ENCODE measurements at places on chromosomes 2 and 18. TPM values are rescaled to one million over a fixed set of nuclear protein-coding genes. Genes with fewer than 3 reads are reported as not detected.
A peak's percentile ranks its signal among the peaks of the same experiment; 100 is the strongest.

GRCh38 chr18:8930990-8931616 is 171.4 kb upstream of the NDUFV2 start:
- no peak for DNase-seq

MAP3K19 gene
- total RNA-seq = not detected

FAM124B gene
- total RNA-seq = 1.3 TPM

EPB41L5 gene
- total RNA-seq = 71.7 TPM

SPRED2 gene
- 54.5 TPM for total RNA-seq

GRCh38 chr2:187057466-187057865 is 208.5 kb upstream of the ZSWIM2 start:
- peak; percentile 35 for DNase-seq

DNA sequence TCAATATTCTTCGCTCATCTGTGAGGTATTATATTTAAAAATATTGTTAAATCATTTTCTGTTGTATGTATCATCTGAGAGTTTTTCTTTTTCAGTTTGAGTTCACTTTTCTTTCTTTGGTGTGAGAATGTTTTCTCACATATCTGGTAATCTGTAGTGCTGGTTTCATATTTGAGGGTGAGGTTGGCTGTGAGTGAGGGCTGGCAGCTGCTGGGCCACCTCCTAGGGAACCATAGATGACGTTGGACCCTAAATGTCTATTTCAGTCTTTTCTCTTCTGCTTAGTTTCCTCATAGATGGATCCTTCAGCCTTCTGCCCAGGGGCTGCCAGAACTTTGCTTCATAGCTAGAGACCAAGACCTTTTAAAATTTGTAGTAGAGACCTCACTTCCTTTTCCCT is 33.5 kb downstream of the MGAT5 start:
- no peak for DNase-seq

DNA sequence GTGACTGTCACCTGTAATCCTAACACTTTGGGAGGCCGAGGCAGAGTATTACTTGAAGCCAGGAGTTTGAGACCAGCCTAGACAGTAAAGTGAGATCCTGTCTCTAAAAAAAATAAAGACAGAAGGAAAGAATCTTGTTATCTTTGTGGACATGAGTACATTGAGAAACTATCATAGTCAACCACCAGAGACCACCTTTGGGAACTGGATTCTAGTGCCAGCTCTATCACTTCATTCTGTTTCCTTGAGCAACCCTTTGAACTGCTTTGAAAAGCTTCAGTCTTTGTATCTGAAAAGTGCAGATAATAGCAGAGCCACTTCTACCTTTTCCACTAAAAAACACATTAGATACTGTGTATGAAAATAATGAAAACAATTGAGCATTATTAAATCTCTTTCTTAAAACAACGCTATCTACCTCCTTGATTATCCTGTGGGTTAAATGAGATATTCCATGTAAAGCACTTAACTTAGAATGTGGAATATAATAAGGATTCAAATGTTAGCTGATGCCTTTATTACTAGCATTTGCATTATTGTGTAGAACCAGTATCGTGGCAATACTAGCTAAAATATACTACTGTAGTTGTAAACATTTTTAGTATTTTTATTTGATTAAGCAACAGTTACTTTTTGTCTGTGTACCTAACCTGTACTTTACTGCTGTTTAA is 8.8 kb downstream of the GORASP2 start:
- DNase-seq = no peak

RBM44 gene
- 1.3 TPM for total RNA-seq

CAMKMT gene
- total RNA-seq = 9.6 TPM

NPHP1 gene
- total RNA-seq = 2.5 TPM

CDH2 gene
- 224 TPM for total RNA-seq

DNA sequence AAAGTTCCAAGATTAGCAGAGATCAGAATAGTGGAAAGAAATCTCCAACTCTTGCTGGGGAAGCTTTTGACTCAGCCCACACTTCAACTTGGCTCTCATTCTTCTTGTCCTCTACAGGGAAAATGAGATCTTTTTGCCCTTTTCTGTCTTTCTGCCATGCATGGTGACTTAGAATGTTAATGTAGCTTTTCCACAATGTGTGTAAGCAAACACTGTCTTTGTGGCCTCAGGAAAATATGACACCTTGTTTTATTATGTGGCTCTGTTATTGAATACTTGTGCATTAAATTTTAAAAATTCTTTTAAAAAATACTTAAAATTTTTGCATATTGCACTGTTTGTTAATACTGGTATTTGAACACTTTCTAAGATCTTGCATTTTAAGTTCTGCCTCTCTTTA is 65.4 kb upstream of the WDR75 start:
- no peak for DNase-seq

GRCh38 chr2:9071032-9071431 is 67.5 kb upstream of the MBOAT2 start:
- no peak for DNase-seq

DNA sequence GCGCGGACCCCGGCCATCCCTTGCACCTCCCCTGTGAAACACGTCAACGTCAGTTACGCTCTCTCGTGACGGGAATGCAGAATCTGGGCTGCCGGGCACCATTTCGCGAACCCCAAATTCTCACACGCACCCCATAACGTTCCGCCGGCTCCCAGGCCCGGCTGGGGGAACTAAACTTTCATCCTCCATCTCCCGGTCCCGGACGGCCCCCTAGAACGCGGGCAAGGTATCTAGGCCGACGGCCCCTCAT is 544 bp downstream of the DNAJC27 start:
- no peak for DNase-seq

DNA sequence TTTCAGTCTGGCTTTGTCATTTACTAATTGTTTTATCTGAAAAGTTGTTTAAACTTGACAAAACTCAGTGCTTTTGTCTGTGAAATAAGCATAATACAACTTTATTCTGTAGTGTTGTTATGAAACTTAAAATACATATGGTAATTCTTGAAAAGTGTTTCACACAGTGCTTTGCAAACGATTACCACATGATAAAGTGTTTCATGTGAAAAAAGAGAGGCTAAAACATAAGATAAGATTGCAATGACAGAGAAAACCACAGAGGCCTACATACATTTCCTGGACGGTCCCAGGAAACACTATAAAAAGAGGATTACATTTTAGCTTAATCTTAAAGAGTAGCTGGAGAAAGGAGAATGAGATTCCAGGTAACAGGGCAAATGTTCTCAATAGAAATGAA is 1934.6 kb upstream of the LRRTM1 start:
- DNase-seq = no peak

- DNase-seq = no peak
Measured at GRCh38 chr18:42527766-42528165, 572.7 kb downstream of the PIK3C3 start.

EVA1A gene
- not detected for total RNA-seq

- DNase-seq = peak; percentile 65
Measured at GRCh38 chr18:37476182-37476581, 89.4 kb downstream of the CELF4 start.

CROCC2 gene
- total RNA-seq = not detected

TUBA4B gene
- total RNA-seq = not detected

TMEM87B gene
- 8.6 TPM for total RNA-seq

DNA sequence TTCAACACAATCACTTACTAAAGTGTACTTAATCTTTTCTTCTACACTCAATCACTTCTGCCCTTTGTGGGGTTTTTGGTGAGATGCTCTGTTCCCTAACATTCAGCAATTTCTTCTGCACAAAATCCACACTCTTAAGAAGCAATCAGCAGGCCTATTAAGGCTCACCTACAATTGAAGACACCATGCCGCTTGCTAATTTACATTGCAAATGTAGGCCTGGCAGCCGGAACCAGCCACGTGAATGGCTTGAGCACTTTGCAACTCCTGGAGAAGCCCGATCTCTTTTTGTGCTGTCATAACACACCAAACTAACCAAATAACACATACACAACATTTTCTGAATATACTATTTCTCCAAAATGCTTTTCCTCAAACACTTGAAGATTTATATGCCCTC is 66.3 kb downstream of the NYAP2 start:
- DNase-seq = no peak

TGFA gene
- total RNA-seq = 4.7 TPM

DNA sequence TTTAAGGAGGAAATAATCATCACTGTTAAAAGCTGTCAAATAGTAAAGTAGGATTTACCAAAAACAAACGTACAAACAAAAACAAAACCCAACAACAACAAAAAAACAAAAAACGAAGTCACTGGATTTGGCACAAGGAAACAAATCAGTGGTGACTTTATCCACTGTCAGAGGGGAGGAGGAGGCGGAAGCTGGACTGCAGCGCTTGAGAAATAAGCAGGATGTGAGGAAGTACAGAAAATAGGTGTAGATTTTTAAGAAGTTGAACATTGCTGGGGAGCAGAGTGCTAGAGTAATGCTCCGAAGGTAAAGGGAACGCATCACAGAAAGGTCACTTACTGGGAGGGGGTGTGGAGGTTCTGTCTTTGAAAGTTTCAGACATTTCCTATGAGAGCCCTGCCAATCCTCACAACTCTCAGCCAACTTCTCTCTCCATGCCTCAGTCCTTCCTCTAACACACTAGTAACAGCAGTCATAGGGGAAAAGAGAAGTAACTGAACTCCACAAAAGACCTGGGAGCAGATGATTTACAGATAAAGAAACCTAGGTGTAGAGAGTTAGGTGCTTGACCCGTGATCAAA is 220.2 kb upstream of the SMAD7 start:
- DNase-seq = no peak

TDRD15 gene
- not detected for total RNA-seq

- peak; percentile 67 for DNase-seq
Measured at GRCh38 chr2:241540771-241541561, 17.6 kb upstream of the BOK start.

DNA sequence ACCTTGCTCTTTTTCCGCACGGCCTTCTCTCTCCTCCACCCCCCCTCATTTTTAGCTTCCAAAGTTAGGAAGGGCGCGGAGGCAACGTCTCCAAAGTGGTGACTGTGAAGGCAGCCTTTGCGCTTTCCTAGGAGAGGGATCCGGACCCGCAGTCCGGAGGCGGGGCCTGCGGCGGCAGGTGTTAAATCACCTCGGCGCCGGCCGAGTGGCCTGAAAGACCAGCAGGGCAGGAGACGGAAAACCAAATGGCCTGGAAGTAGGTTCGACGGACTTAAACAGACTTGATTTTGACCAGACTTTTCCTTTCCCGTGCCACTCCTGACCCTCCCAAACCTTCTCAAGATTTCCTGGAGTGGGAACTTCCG is 615 bp downstream of the GORASP2 start:
- peak; percentile 56 for DNase-seq

- DNase-seq = no peak
Measured at GRCh38 chr18:23658285-23658684, 4.4 kb downstream of the ANKRD29 start.

PRLH gene
- not detected for total RNA-seq

GRCh38 chr18:67519592-67519991 is 3.1 kb upstream of the DSEL start:
- DNase-seq = no peak

DNA sequence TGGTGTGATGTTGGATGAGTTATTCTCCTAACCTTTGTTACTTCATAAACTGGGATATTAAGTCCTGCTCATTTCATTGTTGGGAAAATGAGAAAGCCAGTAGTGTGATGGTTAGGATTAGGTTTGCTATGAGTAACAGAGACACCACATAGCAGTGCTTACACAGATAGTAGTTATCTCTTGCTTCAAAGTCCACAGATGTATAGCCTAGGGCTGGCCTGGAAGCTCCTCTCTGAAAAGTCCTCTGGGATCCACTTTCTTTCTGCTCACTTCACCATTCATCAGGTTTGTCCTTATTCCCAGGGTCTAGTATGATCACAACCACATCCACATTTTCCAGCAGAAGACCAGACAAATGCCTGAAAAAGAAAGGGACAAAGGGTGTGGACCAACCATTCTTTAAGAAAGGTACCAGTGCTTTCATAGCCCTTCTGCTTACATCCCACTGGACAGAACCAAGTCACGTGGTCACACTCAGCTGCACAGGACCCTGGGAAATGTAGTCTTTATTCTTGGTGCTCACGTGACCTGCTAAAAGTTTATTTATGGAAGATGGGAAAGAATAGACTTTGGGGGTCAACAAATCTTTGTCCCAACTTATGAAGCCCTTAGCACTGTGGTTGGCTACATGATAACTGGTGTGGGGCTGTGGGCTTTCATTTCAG is 108.9 kb downstream of the INSIG2 start:
- DNase-seq = no peak

DNA sequence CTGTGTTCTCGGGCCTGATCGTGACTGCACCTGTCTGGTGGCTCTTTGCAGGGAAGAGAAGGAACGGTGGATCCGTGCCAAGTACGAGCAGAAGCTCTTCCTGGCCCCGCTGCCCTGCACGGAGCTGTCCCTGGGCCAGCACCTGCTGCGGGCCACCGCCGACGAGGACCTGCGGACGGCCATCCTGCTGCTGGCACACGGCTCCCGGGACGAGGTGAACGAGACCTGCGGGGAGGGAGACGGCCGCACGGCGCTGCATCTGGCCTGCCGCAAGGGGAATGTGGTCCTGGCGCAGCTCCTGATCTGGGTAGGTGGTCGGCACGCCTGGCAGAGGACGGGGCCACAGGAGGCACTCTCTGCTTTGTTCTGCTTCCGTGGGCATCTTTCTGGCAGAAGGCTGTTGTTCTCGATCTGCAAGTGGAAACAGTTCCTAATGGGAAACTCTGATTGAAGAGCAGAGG is 48.0 kb downstream of the GBX2 start:
- DNase-seq = no peak

DNA sequence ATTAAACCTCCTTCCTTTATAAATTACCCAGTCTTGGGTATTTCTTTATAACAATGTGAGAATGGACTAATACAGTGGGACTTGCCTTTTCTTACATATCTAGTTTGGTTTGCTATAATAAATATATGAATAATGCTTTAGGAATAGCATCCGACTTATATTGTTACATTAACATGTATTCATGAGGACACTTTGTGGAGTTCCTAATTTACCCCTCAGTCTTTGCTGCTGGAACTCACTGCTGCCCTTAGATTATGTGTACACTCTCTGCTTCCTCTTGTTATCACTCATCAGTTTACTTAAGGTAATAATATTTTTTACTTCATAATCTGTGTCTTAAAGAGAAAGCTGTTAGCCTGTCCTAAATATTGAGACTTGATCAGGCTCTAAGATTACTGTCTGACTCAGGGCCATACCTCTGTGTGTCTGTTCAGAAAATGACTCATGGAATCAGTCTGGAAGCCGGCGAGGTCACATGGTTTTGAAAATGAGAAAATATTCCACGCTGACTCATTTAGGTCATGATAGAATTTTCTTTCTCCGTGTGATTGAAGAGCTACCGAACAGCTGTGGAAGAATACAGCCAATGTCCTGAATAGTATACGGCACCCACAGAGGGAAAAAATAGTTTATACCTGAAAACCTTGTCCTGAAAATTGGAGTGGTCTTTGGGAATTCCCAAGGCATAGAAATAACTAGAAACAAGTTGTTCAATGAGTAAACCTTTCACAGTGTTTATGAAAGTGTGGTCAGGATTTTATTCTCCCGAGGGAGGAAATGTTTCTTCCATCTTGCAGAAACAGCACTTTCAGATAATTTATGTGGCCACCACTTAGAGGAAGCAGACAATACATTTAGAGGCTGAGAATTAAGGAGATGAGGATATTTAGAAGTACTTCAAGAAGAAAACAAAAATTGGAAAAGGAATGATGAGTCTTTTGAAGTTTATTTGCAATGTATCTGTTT is 156.4 kb downstream of the DSEL start:
- DNase-seq = no peak

DSC3 gene
- total RNA-seq = 0.47 TPM

FER1L5 gene
- total RNA-seq = 0.51 TPM

GRCh38 chr2:70258532-70258875 is 567 bp downstream of the PCYOX1 start:
- DNase-seq = peak; percentile 74

- DNase-seq = no peak
Measured at GRCh38 chr18:51417643-51418483, 220.4 kb upstream of the MEX3C start.

- no peak for DNase-seq
Measured at GRCh38 chr2:99729104-99730025, 239.5 kb upstream of the REV1 start.
